ENCODE measurements at places on chromosomes 2 and 18.
A peak's percentile ranks its signal among the peaks of the same experiment; 100 is the strongest.

DNA sequence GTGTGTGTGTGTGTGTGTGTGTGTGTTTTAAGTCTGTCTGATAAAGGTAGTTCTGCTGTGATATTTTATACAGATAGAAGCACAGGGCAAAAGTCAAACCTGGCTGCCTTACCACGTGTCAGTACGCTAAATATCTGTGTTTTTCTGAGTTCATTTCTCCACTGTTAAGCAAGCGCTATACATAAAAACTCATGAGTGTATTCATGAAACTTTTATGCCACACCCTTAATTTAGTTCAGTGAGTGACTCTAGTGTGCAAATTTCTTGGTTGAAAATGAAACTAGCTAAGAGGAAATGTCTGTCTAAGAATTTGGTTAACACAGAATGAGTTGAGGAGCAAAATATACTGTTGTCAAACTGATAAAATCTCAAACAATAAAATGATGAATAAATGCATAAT lies 11.2 kb downstream of the CASP10 start:
- DNase-seq = no peak

- no peak for DNase-seq
These were observed 327.1 kb downstream of the NCKAP5 start for GRCh38 chr2:133241224-133241571.

DNA sequence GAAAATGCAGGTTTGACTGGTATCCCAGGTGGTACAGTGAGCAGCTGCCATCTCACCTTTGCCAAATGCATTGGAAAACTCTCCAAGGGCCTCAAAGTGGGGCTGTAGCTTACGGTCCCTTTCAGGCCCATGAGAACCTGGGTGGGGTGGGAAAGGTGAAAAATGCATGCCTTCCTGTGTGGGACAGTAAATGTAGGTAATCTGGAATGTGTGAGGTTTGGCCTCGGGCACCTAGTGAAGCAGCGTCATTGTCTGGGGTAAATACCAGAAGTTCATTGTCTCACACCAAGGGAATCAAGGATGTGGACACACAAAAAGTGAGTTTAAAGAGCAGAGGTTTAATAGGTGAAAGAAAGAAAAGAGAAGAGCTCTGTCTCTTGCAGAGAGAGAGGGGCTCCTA lies 36.6 kb downstream of the TIMM21 start:
- no peak for DNase-seq

GRCh38 chr2:233974530-233975071 lies 57.4 kb downstream of the TRPM8 start:
- no peak for DNase-seq

DNA sequence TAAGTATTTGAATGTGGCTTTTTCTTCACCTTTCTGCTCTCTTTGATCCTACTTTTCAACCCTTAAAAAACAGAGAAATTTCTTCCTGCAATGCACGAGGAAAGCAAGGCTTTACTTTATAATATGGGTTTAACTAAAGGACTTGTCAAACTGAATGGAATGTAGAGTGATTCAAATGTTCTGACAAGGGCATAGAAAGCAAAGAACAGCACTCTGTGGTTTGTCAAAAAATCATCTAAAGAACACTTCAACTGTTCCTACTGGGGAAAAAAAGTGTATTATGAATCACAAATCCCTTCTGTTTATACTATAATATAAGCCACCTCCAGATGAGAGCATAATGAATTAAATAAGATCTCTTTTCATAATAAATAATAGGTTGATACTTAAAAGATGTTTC lies 45.0 kb upstream of the RIT2 start:
- no peak for DNase-seq

GRCh38 chr2:40259900-40260299 lies 192.0 kb downstream of the SLC8A1 start:
- no peak for DNase-seq

DNA sequence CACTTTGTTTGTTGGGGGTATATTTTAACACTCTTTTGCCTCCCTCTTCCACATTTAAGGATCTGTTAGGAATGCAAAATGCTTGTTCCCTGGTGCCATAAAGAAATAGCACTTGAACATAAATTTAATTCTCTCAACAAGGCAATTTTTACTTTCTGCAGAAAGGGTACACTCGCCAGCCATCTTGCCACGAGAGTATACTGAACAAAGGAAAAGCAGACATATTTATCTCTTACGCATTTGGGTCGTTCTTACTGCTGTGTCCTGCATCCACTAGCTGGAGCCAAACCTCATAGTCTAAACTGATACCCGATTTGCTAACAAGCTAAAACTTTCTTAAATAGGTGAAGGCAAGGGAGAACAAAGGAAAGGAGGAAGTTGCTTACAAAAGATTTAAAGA lies 129.5 kb downstream of the B3GNT2 start:
- DNase-seq = no peak

DNA sequence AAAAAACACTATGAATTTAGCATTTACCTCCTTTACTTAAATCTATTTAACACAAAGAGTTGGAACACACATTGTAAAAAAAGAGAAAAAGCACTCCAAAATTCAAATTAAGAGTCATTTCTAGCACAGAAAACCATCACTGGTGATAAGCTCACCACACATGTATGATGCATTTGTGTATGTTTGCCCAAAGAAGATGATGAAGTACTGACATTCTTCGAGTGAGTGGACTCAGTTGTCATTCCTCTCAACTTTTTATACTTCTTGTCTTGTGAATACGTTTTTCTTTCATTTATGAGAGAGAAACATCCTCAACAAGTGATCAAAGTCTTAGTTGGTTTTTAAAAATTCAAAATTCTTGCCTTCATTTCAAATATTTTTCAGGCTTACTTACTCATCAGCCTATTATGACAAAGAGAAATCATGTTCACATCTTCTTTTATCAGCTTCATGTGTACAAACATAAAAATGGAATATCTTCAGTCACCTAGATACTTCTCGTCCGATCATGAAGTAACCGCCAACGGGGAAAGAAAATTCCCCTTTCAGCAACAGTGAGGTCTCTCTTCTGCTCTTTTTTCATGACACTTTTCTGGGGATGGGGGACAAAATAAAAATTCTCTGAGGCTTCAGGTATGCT lies 1.5 kb downstream of the DSEL start:
- DNase-seq = no peak

GRCh38 chr2:224968051-224968450 lies 74.2 kb downstream of the DOCK10 start:
- DNase-seq = no peak

DNA sequence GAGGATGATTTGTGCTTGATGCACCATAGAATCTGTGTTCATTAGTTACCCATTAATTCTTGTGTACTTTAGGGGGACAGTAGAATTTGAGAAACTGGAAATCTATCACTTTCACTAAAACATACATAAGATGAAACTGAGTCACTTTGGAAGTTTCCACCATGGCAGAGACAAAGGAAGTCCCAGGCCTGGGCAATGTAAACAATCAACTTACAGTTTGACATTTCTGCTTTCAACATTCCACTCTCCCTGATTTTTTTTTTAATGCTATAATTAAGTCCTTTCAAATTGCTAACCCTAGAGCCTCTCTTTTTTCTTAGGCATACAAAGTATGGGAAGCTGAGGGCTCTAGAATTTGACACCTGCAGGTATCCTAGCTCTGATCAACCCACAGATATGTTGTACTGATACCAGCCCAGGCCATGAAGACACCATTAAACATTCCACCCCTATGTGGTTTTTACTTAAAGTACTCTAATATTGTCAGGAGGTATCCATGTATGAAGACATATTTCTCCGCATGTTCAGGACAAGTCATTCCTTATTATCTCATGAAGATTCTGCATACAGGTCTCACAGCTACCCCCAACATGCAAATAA lies 88.5 kb upstream of the GLS start:
- DNase-seq = no peak

DNA sequence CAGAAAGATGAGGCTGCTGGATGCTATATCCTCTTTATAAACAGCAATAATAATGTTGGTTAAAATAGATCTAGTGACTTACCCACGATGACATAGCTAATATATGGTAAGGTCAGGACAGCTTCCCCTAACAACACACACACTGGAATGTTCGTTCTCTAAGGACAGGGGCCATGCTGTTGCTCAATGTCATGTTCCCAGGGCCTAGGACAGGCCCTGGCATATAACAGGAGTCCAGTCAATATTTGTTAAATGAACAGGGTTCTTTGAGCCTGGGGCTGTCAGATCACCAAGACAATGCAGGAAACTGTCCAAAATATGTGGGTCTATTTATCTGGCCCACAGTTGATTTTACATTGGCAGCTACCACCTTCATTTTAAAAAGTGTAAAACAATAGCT lies 207.1 kb upstream of the MEX3C start:
- DNase-seq = no peak

DNA sequence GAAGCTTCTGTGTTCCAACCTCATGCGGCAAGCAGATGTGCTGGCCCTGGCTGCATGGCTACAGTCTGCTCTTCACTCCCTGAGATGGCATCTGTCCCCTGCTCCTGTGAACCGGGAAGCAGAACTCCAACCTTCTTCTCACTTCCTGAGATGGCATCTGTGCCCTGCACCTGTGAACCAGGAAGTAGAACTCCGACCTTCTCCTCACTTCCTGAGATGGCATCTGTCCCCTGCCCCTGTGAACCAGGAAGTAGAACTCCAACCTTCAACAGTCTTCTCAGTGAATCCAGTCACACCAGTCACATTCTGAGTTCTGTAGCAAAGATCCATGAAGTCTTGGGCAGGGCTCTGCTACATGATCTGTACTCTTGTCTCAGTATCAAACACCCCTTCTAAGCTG lies 887.2 kb upstream of the KLHL29 start:
- no peak for DNase-seq

GRCh38 chr2:98884658-98885057 lies 51.4 kb downstream of the CRACDL start:
- no peak for DNase-seq

DNA sequence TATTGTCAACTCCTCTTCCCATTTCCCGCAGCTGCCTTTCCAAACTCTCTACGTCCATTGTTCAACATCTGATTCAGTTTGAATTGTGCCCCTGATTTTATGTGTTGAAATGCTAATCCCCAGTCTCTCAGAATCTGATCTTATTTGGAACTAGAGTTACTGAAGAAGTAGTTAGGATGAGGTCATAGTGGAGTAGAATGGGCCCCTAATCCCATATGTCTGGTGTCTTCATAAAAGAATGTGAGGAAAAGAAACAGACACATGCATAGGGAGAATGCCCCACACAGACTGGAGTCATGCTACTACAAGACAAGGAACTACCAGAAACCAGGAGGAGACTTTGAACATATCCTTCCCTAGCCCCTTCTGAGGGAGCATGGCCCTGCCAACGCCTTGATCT lies 99.2 kb downstream of the LRP1B start:
- DNase-seq = no peak

DNA sequence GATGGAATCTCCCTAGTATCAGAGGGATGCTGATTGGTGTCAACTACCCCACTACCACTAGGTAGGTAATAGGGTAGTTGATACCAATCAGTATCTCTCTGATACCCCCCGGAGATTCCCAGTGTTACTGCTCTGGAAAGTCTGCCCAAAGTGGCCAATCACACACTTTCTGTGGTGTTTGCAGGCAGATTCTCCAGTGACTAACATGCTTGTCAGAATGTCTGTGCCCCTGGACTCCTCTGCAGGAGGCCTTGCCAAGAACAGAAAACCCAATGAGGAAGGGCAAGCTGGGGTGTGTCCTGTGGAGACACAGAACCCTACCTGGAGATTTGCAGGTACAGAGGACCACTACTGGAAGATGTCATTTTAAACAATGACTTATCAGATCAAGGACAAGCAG lies 135.1 kb downstream of the RIT2 start:
- no peak for DNase-seq

DNA sequence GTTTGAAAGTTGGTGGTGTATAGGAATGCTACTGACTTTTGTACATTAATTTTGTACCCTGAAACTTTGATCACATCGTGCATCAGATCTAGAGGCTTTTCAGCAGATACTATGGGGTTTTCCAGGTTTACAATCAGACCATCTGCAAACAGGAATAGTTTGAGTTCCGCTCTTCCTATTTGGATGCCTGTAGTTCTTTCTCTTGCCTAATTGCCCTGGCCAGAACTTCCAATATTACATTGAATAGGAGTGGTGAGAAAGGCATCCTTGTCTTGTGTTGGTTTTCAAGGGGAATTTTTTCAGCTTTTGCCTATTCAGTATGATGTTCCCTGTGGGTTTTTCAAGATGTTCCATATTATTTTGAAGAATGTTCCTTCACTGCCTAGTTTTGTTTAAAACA lies 633.5 kb downstream of the KCNJ3 start:
- no peak for DNase-seq

DNA sequence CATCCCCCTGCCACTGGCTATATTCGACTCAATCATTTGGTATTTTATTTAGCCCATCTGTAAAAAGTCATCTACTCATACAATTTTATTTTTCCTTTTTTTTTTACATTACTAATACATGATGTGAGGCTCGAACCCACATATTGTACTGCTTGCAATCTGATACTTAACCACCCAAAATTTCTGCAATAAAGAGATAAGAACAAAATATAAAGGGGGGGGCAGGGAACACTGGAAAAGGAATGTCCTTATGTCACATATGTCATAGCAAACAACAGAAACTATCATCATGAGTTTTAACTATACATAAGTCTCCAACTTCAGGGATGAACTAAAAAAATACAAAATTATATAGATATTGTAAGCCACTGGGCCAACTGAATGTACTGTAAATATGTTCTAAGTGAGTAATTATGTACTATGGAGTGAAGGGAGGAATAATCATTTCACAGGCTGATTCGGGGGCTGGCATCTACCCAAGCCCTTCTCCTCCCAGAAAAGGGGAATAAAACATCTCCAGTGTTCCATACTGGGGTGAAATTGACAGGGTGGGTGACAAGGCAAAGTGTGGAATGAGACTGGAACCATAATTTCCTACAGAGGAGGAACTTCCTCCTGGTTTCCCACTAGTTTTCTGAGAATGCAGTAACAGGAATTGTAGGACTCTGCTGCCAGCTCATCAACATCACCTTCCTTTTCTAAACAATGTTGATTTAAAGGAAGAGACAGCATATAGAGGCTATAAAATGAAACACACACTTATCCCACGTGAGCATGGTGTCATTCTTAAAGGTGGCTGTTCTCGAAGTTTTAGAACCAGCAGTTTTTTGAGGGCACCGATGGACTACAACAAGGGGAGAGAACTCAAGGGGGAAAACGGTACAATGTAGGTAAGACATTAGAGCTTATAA lies 79.5 kb downstream of the FARSB start:
- no peak for DNase-seq

DNA sequence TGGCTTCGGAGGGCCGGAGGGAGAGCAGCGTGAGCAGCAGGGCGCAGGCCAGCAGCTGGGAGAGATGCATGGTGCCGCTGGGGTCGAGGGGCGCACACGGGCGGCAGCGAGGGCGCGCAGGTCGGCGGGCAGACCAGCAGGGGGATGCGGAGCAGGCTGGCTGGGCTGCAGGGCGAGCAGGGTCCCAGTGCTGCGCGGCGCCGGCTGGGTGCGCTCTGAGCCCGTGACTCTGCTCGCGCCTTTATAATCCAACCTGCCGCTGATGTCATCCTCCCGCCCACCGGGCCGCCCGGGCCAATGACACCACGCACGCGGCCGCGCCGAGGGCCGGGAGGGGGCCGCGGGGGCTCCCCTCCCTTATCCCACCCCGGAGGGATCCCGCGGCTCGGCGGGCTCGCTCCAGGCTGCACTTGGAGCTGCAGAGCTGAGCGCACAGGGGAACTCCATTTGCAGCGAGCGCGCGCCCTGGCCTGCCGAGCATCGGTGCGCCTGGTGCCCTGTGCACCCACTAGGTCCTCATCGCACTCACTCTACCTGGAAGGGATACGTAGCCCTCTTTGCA lies at the start of gene NPPC:
TSS of gene NPPC (minus strand) at position 217 of the 562 bp plus-strand sequence. CDS start at position 70, 147 bp downstream.
- peak; percentile 64 for DNase-seq
